ENCODE measurements at places on chromosomes 13 and 19.

GRCh38 chr19:35122687-35123551 is 7.3 kb downstream of the FXYD3 start:
- DNase-seq, result no peak

GRCh38 chr13:90498816-90499215 is 848.7 kb upstream of the MIR17HG start:
- no peak for DNase-seq

GRCh38 chr13:73767747-73768315 is 366.4 kb downstream of the KLF12 start:
- no peak for DNase-seq

GRCh38 chr19:56333506-56333905 is 18.9 kb upstream of the ZSCAN5A start:
- no peak for DNase-seq

- DNase-seq, result no peak
These were observed 104.1 kb downstream of the KCTD15 start for GRCh38 chr19:33900817-33901216.

GRCh38 chr13:73857106-73857505 is 277.1 kb downstream of the KLF12 start:
- no peak for DNase-seq
